NCI-H526 treated with DMSO at 0.1 percent for 48 hours (cell line): ENCODE measurements at places on chromosomes 3 and 15.

DNA sequence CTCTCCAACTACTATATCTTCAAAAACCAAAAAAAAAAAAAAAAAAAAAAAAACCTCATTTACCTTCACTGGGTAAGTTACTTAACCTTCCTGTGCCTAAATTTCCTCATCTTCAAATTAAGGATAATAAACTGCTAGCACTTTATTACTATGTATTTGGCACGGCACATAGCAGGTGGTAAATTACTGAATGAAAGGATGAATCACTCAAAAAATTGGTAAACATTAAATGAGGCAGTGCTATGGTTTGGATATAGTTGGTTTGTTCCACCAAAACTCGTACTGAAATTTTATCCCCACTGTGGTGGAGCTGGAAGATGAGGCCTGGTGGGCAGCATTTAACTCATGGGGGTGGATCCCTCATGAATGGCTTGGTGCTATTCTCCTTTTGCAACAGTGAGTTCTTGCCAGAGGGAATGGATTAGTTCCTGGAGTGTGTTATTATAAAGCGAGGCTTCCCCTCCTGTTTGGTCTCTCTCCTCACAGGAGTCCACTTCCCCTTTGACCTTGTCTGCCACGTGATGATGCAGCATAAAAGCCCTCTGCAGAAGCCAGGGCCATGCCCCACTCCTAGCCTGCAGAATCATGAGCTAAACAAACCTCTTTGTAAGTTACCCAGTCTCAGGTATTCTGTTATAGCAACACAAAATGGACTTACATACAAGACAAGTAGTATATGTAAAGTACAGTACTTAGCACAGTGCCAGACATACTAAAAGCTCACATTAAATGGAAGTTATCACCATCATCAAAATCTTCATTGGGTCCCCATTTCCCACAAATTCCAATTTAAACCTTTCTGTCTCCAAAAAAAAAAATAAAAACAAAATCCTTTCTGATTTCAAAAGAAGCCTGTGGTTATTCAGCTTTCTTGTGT is 20.6 kb downstream of the DCUN1D1 start:
- no peak for DNase-seq

DNA sequence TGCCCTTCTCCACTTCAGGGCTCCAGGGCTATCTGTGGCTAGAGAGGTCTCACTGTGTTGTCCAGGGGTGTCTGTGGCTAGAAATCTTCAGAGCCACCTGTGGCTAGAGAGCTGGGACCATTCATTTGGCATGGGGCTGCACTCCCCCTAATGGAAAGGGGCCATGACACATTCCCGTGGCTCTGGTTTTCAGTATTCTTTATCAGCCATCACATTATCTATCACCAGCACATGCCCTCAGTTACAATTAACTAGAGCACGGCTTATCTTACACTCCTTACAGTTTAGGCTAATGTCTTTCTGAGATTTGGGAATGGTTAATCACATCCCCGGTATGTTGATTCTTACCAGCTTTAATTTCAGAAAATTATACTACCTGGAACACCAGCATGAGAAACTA is 128.6 kb downstream of the RORA start:
- DNase-seq, result no peak

DNA sequence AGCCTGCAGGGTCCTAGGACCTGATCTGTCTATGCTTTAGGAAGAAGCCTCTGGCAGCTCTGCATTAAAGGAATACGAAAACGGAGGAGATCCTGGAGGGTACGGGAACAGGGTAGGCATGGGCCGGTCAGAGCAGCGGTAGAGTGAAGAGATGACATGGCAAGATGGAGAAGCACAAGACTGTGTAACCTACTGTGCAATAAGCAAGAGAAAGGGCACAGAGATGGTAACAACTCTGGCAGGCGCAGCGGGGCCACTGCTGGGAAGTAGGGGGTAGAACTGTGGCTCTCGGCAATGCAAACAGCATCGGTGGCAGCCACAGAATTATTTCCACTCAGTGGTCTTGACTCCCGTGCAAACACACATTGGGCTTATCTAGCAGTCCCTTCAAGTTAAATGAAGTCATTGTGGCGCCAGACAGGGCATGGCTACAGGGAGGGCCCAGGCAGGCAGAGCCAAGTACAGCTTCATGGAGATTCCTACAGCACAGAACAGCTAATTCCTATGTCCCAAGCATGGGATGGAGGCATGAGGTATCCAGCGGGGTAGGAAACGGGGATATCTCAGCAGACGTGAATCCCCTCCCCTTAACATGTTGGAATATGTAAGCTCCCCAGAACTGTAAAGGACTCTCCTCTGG is 28.8 kb downstream of the WHAMM start:
- no peak for DNase-seq

- peak; percentile 30 for DNase-seq
Measured at GRCh38 chr3:30081904-30082303, 524.5 kb upstream of the TGFBR2 start.

GRCh38 chr3:189040656-189041335 is 131.0 kb upstream of the TPRG1 start:
- DNase-seq, result no peak

DNA sequence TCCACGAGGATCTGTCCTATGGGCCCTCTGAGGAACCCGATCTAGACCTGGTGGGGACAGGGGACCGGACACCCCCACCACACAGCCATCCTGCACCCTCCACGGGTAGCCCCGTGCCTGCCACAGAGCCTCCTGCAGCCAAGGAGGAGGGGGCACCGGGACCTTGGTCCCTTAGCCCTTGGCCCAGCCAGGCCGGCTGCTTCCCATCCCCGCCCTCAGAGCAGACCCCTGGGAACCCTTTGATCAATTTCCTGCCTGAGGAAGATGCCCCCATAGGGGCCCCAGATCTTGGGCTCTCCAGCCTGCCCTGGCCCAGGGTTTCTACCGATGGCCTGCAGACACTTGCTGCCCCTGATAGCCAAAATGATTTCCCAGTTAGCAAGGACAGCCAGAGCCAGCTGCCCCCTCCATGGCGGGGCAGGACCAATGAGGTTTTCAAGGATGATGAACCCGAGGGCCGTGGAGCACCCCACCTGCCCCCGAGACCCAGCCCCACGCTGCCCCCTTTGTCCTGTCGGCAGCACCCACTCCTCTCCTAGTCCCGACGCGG is 91.5 kb downstream of the TBC1D2B start:
- no peak for DNase-seq

DNA sequence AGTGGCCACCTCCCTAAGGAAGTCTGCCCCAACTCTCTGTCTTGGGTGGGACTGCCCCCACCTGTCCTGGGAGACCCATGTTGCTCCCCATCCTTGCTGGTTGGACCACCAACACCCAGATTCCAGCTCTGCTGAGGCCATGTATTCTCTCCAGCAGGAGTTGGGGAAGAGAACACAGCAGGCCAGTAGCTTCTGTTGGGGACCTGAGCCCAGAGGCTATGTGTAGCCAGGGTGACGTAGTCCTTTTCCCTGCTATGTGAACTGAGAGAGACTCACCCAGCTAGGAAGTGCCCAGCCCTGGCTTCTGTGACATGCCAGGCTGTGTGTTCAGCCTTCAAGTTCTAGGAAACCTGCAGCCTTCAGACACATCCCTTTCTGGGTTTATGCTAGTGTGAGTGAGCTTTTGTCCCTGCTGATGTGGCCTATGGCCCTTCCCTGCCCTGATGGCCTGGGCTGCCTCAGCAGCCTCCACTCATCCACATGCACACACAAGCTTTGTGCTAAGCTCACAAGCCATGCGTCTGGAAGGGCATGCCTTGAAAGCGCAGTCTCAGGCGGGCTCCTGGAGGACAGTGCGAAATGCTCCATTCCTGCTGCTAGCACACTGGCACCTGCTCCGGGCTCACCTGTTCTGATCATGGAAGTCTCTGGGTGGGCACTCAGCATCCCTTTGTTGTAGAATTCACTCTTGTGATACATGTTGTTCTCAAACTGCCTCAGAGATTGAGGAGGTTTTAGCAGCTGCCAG is 42.6 kb downstream of the KY start:
- DNase-seq, result no peak
